Esophagus muscularis mucosa (tissue), 4 donors: ENCODE measurements at places on chromosomes 7 and 10. TPM values are rescaled to one million over a fixed set of nuclear protein-coding genes. Genes with fewer than 3 reads are reported as not detected.

DNA sequence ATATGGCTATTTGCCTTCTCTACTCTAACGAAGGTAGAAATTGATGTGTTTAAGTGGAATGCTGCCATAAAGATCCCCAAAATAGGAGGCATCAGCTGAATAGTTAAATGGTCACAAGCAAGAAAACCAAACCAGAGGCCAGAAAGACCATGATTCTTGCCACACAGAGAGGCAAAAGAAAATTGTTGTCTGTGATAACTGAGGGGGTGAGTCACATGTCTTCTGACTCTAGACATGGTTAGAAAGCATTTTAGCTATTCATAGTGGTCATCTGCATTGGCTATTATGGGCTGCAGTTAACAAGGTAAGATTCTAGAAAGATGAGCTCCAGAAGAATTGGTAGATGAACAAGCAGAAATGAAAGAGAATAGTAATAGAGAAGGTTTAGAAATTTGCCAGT, 361.4 kb upstream of the NPSR1 start:
- H3K4me3 ChIP-seq, result no peak overlapping the region
- H3K27ac ChIP-seq, result no peak overlapping the region
- no peak for DNase-seq
- H3K4me1 ChIP-seq, result no peaks in the 10 kb centered on the region
- no peaks in the 10 kb centered on the region for H3K36me3 ChIP-seq
- no peaks in the 10 kb centered on the region for H3K27me3 ChIP-seq

DNA sequence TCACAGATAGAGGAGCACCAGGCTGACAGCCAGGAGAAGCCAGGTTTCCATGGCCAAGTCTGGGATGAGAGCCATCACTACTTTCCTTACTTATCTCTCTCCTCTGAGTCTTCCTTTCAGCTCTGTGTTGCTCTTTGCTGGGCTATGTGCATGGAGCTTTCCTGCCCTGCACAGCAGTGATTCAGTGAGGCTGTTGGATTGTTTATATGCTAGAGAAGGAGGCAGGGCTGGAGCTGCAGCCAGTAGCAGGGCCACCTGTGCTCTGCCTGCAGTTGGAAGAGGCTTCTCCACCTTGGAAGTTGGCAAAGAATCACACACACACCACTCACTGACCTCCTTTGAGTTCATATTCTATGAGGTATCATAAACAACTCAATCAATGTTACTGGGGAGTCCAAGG, at the start of gene CYP3A4:
Gene CYP3A4 (minus strand): TSS at position 178 of the 400 bp plus-strand sequence. CDS start 103 bp downstream, at position 75.
- H3K4me3 ChIP-seq, result no peak within 1 kb of the TSS
- no peaks in the 10 kb centered on the region for H3K4me1 ChIP-seq
- no peak for DNase-seq
- H3K36me3 ChIP-seq, result no peaks in the 10 kb centered on the region

GRCh38 chr10:12400266-12400931, 51.1 kb downstream of the CAMK1D start:
- no peak overlapping the region for H3K4me3 ChIP-seq
- no peaks in the 10 kb centered on the region for H3K27me3 ChIP-seq
- peaks cover 28% of the 10 kb centered on the region for H3K4me1 ChIP-seq
- no peaks in the 10 kb centered on the region for H3K36me3 ChIP-seq

DNA sequence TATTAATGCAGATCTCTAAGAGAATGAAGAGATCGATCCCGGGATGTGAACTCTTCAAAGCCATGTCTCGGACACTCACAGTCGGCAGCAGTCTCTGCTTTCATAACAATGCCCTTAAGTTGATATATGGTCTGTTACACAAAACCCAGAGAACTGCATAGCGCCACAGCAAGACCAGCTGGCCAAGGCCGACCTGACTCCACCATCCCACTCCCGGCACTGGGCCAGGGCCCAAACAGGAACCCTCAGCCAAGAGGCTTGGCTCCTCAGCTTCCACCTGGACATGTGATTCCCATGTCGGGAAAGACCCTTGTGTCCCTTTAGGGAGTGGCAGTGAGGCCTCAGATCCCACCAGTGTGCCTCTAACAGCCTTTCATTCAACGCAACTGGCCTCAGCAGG, 106.6 kb upstream of the RNF32 start:
- no peaks in the 10 kb centered on the region for H3K36me3 ChIP-seq
- no peak overlapping the region for H3K4me3 ChIP-seq
- H3K27ac ChIP-seq, result no peak overlapping the region
- no peaks in the 10 kb centered on the region for H3K4me1 ChIP-seq

- H3K4me1 ChIP-seq, result peaks cover 40% of the 10 kb centered on the region
- no peak for DNase-seq
- no peak overlapping the region for H3K4me3 ChIP-seq
- no peaks in the 10 kb centered on the region for H3K27me3 ChIP-seq
- H3K27ac ChIP-seq, result no peak overlapping the region
- no peaks in the 10 kb centered on the region for H3K36me3 ChIP-seq
Observed at GRCh38 chr10:4643471-4643870, 182.5 kb upstream of the AKR1E2 start.

ABCC2 gene
- total RNA-seq, result 0.52 TPM

IMMP2L gene
- total RNA-seq, result 22.1 TPM

PON3 gene
- total RNA-seq, result 0.63 TPM
